Coronary artery (tissue), 2 donors: ENCODE measurements at places on chromosomes 12 and 14.

- DNase-seq = no peak
These were observed 234.2 kb upstream of the ARHGAP5 start for GRCh38 chr14:31842899-31843298.

- DNase-seq = no peak
These were observed 37.9 kb downstream of the KIAA0586 start for GRCh38 chr14:58465421-58465820.

DNA sequence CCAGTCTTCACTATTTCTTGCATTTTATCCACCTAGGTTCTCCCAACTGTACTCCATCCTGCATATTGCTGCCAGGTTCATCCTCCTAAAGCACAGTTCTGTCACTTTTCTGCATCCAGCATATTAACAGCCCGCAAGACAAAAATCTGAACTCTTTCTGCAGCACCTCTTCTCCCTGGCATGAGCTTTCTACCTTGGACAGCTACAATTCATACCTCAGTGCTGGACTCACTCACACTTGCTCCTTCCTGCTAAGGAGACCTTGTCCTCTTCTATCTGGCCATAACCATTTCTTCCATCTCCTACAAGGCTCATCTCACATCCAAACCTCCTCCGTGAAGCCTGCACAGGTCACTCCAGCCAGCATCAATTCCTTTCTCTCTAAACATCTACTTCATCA, 170.1 kb upstream of the GRIP1 start:
- no peak for DNase-seq

- DNase-seq = no peak
These were observed 363.4 kb upstream of the ATP2B1 start for GRCh38 chr12:90071996-90072395.

DNA sequence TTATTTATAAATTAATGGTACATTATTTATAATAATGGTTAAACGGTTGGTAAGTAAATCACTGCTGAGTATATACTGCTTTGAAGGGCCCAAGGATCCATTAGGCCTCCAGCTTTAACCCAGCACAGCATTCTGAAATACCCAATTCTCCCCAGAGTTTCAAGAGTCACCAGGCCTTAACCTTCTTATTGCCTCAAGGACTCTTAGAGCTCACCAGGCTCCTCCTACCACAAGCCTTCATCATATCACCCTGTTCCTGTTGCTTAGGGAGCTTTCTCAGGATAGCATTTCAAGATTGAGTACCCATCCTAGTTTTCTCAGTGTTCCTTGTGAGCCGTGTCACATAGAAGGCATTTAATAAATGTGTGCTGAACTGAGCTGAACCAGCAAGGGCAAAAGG, 242.5 kb downstream of the FBXL14 start:
- no peak for DNase-seq
